ENCODE measurements at places on chromosomes 2 and 18.

DNA sequence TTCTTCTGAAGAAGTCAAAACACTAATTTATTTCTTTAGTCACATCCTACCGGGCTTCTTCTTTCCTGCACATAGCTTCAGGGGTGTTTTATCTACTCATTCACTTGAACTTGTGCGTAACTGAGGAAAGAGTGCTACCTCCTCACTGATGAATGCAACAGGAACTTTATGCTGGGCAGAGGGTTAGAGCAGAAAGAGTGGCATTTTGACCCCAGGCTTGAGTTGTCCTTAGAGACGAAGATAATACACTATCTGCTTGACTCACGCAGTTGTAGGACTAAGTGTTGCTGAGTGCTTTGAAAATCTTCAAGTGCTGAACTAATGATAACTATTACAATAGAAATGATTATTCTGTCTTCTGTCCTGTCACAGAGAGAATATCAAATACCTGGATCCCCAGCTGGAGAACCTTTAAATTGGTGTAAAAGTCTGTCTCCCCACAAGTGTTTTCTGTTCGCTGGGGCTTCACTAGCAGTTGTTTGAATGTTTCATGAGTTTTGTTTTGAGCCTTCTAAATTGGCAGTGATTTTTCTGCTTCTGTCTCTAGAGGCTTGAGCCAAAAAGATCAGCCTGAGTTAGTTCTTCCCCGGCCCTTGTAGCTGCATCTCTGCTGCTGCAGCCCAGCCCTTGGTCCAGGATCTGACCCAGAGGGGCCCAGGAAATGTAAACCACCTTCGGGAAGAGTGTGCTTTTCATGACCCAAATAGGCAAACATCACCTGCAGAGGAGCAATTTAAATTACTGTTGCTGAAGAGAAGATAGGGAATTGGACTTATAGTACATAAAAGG, 86.3 kb upstream of the LGALSL start:
- H3K4me3 ChIP-seq: no peak overlapping the region
- H3K4me1 ChIP-seq: peaks cover 30% of the 10 kb centered on the region
- no peaks in the 10 kb centered on the region for H3K36me3 ChIP-seq
- DNase-seq: no peak
- no peaks in the 10 kb centered on the region for H3K27me3 ChIP-seq
- no peak overlapping the region for H3K27ac ChIP-seq

GRCh38 chr2:161307676-161308075, 549 bp upstream of the PSMD14 start:
- DNase-seq: no peak
- no peaks in the 10 kb centered on the region for H3K36me3 ChIP-seq
- peak overlapping the region; percentile 94 for H3K4me3 ChIP-seq
- no peaks in the 10 kb centered on the region for H3K27me3 ChIP-seq
- peaks cover 15% of the 10 kb centered on the region for H3K4me1 ChIP-seq
- H3K27ac ChIP-seq: peak overlapping the region; percentile 95

GRCh38 chr2:32712870-32713269, 85.0 kb downstream of the TTC27 start:
- H3K36me3 ChIP-seq: no peaks in the 10 kb centered on the region
- peaks cover 5% of the 10 kb centered on the region for H3K4me1 ChIP-seq
- H3K4me3 ChIP-seq: no peak overlapping the region
- no peaks in the 10 kb centered on the region for H3K27me3 ChIP-seq

- H3K27me3 ChIP-seq: no peaks in the 10 kb centered on the region
- H3K4me3 ChIP-seq: no peak overlapping the region
- peak overlapping the region; percentile 82 for H3K27ac ChIP-seq
- DNase-seq: no peak
Measured at GRCh38 chr18:29002747-29003146, 825.8 kb upstream of the CDH2 start.

- H3K27me3 ChIP-seq: peaks cover 6% of the 10 kb centered on the region
- no peak for DNase-seq
- H3K4me1 ChIP-seq: no peaks in the 10 kb centered on the region
- no peak overlapping the region for H3K4me3 ChIP-seq
- H3K27ac ChIP-seq: no peak overlapping the region
- peaks cover 7% of the 10 kb centered on the region for H3K36me3 ChIP-seq
Measured at GRCh38 chr2:10775831-10776230, 36.8 kb downstream of the PDIA6 start.

GRCh38 chr2:143948710-143949109, 571.2 kb downstream of the ZEB2 start:
- H3K27me3 ChIP-seq: no peaks in the 10 kb centered on the region
- no peak overlapping the region for H3K27ac ChIP-seq
- no peak for DNase-seq

DNA sequence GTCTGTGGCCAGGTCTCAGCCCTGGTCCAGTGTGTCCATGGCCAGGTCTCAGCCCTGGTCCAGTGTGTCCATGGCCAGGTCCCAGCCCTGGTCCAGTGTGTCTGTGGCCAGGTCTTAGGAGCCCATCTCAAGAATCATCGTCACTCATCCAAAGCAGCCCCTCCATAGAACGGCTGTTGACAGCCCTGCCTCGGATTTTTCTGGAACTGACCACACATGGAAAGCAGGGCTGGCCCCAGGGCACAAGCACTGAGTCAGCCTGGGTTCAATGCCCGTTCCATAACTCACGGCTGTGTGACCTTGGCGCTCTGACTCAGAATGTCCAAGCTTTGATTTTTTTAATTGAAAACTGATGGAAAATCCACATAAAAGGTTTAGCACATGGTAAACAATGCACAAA, 59.9 kb upstream of the SNTG2 start:
- H3K27ac ChIP-seq: no peak overlapping the region
- DNase-seq: no peak
- peaks cover 2% of the 10 kb centered on the region for H3K27me3 ChIP-seq
- no peaks in the 10 kb centered on the region for H3K36me3 ChIP-seq
- peaks cover 24% of the 10 kb centered on the region for H3K4me1 ChIP-seq

GRCh38 chr2:128736689-128737545, 418.2 kb upstream of the HS6ST1 start:
- peaks cover 4% of the 10 kb centered on the region for H3K27me3 ChIP-seq
- peaks cover 13% of the 10 kb centered on the region for H3K4me1 ChIP-seq
- H3K36me3 ChIP-seq: no peaks in the 10 kb centered on the region
- H3K27ac ChIP-seq: no peak overlapping the region
- no peak overlapping the region for H3K4me3 ChIP-seq
